ENCODE measurements at places on chromosomes 5 and 9.

GRCh38 chr5:39040875-39041274 lies 33.3 kb downstream of the RICTOR start:
- no peak for DNase-seq

DNA sequence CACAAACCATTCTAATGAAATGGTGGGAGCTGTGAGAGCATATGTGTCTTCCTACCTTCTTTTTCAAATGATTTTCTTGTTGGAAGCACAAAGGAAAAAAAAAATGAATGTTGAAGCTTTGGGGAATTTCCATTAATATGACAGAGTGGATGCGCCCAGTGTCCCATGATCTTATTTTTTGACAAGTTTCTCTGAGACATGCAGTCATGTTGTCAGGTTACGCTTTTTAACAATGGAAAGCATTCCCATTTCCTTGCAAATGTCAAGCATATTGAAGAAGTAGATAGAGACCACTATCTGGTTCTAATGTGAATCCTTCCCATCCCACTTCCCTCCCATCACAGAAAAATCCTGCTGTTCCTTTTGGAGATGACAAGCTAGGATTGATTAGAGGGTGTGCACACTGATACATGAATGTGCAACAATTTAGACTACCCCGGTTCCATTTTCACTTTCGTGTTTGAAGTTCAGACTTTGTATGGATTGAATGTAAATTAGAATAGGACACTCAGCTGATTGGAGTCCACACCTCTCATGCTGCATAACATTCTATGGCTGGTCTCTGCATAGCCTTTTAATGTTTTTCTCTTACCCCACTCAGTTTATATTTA lies 919.4 kb downstream of the TLE4 start:
- DNase-seq = no peak

- peak; percentile 53 for DNase-seq
These were observed 6.3 kb upstream of the IRF1 start for GRCh38 chr5:132496631-132497487.

- no peak for DNase-seq
These were observed 33.0 kb upstream of the PDZD2 start for GRCh38 chr5:31605920-31606319.

- DNase-seq = no peak
These were observed 288.7 kb downstream of the FBXL17 start for GRCh38 chr5:108093186-108093585.

GRCh38 chr5:132557478-132558172 lies 848 bp downstream of the RAD50 start:
- DNase-seq = no peak

- DNase-seq = no peak
These were observed 19.4 kb upstream of the RFK start for GRCh38 chr9:76413658-76414057.

- DNase-seq = no peak
These were observed 497.6 kb downstream of the IRX1 start for GRCh38 chr5:4093236-4093635.

GRCh38 chr9:93270976-93271375 lies 87.0 kb downstream of the WNK2 start:
- no peak for DNase-seq

DNA sequence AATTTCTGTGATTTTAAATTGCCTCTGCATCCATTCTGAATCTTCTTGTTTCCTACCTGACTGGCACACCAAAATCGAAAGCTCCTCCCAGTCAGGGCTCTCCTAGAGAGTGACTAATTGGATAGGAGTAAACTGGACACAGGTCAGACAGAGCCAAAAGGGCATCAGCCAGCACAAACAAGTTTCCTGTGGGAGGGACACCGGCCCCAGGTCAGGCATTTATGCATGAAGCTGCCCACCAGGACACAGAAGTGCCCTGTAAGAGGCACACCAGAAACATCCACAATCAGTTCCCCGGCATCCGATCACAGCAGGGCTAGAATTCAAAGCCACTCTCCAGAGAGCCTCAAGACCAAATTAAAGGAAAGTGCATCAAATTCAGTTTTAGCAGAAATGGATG lies 78.4 kb downstream of the SFXN1 start:
- DNase-seq = no peak

- no peak for DNase-seq
These were observed 3.3 kb downstream of the LARP1 start for GRCh38 chr5:154758493-154758892.

DNA sequence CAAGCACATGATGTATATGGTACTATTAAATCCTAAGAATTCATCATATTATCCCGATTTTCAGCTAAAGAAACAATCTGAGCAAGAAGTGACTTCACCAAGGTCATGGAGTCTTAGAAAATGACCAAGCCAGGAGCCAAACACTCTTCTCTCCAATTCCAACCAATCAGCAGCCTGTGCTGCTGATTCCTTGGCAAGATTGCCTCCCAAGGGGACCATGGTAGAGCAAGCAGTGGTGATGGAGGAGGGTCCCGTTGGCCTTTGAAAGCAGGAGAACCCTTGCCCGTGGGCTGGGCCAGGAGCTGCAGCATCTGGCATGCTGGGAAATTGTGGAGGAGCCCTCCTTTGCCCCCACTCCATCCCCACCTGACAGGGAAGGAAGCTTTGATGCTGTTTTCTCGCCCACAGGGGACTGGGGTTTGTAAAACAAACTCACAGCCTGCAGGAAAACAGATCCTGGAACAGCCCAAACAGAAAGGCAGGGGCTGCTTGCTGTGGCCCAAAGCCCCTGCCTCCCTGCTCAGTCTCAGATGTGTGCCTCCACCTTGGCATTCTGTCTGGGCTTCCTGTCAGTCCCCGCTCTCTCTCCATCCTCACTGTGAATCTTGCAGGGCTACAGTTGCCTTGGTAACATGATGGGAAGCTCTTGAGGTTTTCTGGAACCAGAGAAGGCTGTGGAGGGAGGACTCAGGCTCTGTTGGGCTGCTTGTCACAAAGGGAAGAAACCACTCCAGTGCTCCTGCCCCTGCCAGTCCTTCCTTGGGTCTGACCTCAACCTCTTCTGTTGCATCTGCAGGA lies 70.8 kb upstream of the HSPA9 start:
- no peak for DNase-seq

DNA sequence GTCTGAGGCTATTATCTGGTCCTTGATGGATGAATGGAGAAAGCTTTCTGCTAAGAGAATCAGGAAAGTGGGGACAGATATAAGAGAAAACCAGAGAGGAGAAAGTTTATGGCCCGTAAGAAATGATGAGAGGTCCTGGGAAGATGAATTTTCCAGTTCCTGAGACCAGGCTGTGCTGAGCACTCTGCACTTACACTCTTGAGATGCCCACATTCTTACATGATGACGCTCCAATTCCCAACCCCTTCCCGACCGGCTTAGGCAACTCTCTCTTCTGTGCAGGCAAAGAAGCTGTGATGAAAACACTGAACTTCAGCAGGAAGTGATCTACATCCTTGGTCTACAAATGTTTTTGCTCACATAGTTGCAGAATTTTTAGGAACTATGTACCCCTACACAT lies 417.0 kb downstream of the ARHGEF28 start:
- peak; percentile 28 for DNase-seq
